NCI-H69 (cell line): ENCODE measurements at places on chromosomes 4 and X.

GRCh38 chr4:60019180-60019579 is 1180.9 kb upstream of the ADGRL3 start:
- DNase-seq = peak; percentile 10

GRCh38 chr4:1676605-1677525 is 7.2 kb downstream of the FAM53A start:
- DNase-seq = no peak

GRCh38 chr4:93865650-93866049 is 37.1 kb downstream of the ATOH1 start:
- DNase-seq = no peak

DNA sequence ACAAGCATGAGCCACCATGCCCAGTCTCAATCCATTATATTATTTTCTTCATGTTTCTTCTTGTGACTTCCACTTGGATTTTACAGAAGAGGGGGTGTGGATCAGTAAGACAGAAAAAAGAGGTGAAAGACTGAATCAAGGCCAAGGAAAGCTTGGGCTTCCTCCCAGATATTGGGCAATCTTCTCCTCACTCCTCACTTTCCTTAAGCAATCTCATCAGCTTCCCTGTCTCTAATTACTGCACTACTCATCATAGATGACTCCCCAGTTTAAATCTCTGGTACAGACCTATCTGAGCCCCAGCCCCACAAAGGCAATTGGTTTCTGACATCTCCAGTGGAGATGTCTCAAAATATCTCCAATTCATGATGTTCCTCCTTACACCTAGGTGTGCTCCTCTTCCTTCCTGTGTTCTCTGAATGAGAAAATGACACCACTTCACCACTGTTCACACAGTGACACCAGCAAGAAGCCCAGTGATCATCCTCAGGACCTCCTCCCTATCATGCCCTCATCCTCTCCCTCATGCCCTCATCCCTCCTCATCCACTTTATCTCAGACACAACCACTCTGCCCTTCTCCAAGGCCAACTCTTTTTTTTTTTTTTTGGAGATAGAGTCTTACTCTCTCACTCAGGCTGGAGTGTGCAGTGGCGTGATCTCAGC is 44.8 kb upstream of the HERC6 start:
- DNase-seq = no peak

DNA sequence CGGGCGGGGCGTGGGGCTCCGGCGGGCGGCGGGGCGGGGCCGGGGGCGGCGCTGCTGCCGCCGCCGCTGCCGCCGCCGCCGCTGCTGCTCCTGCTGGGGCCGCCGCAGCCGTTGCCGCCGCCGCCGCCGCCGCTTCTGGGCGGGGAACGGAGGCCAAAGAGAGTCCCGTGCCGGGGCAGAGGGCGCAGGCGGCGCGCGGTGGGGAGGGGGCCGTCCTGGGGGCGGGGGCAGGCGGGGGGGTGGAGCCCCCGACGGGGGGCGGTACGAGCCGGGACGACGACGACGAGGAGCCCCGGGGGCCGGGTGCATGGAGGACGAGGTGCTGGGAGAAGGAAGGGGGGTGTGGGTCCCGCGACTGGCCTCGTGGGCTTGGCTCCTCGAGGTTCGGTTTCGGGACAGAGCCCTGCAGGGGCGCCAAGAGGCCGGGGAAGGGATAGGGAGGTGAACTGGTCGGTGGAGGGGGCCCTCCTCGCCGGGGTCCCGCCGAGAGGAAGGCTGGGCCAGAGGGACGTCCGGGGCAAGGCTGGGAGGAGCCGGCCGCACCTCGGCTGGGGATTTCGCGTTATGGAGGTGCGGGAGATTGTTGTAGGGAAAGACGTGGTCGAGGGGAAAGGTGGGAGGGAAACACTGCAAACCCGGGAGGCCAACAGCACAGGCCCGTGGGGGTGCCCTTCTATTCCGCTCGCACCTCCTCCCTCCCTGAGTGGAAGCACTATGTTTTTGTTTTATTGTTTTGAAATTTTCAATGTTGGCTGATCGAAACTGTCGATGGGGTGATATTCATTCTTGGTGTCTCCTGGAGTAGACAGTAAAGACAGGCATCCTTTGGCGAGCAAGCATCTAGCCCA is 1.9 kb downstream of the BCORL1 start:
- DNase-seq = peak; percentile 44

DNA sequence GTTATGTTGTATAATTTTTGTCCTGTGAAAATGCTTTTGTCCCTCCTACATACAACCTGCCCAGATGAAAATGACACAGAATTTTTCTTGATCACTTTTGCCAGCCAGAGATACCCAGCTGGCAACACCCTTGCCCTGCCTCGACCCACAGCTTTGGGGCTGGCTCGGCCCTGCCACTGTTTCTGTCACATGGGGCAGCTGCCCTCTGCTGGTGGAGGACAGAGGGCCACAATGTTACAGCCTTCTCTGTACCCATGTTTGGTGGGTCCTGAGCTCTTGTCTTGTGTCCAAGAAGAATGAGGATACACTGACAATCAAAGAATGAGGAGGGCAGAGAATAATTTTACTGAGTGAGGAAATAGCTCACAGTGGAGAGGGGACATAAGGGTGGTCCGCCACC is 31.1 kb downstream of the BMP15 start:
- DNase-seq = no peak

- DNase-seq = no peak
Observed at GRCh38 chr4:174358410-174358809, 74.7 kb downstream of the CEP44 start.

DNA sequence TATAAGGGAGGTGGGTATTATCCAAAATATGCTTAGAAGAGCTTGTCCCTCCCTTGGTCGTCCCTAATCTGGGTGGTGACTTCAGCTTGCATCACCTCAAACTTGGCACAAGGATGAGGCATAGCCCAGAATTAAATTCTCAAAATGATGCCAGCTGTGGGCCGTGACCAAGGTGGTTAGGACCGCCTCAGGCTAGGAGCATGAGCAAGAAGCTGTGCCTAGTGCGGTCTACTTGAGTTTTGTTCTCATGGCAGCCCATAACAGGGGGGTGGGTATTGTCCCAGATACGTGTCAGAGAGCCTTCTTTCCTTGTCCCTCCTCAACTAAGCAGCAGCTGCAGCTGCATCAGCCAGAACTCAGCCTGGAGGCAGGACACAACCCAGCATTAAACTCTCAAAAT is 2620.0 kb downstream of the PCDH7 start:
- DNase-seq = no peak

DNA sequence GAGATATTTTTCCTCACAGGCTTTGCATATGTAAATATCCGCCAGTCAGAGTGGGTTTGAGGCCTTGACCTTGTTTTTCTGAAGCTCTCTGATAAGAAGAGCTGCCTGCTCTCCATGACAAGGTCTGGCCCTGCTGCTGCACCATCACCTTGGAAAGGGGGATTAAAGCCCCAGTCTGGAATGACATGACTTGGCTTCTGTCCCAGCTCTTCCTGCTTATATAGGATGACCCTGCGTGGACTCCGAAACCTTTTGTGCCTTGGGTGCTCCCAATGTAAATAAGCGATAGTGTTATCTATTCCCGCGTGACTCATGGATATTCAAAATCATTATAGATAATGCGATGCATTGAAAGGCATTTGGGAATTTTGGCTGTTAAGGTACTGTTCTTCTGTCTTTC is 139.3 kb downstream of the BMPR1B start:
- DNase-seq = peak; percentile 74

DNA sequence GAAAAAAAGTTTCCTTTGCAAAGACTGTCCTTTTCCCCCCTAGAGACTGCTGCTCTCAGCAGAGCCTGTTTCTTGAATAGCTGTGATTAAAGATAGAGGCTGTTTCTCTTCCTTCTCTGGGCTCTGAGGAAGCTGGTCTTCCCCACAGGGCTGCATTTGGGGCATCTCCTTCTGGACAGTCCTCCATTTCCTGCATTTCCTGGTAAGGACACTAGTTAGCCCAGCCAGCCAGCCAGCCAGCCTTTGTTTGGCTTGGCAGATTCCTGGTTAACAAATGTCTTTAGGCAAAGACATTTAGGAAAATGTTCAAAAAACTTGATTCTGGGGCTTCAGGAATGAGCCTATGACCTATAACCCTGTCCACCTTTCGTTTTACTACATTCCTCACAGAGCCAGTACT is 34.0 kb upstream of the PLAC1 start:
- DNase-seq = no peak

- no peak for DNase-seq
Observed at GRCh38 chr4:177408023-177408422, 34.2 kb downstream of the AGA start.

GRCh38 chrX:50206753-50207152 is 2.2 kb downstream of the CCNB3 start:
- no peak for DNase-seq

DNA sequence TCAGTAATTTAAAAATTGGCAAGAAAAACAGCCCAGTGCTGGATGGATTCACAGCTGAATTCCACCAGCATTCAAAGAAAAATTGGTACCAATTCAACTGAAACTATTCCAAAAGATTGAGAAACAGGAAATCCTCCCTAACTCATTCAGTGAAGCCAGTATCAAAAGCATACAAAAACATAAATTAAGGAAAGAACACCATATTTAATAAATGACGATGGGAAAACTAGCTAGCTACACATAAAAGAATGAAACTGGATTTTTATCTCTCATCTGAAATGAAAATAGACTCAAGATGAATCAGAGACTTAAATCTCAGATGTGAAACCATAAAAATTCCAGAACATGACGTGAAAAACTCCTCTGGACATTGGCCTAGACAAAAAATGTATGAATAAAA is 516.8 kb upstream of the SPANXN1 start:
- DNase-seq = no peak

GRCh38 chrX:154827194-154828015 is 7.1 kb downstream of the SMIM9 start:
- no peak for DNase-seq

- no peak for DNase-seq
Observed at GRCh38 chr4:122764821-122765215, 32.3 kb downstream of the BBS12 start.

- no peak for DNase-seq
Observed at GRCh38 chr4:1489639-1489995, 83.4 kb upstream of the NKX1-1 start.

- DNase-seq = no peak
Observed at GRCh38 chr4:136754810-136755530, 777.3 kb downstream of the PCDH18 start.

DNA sequence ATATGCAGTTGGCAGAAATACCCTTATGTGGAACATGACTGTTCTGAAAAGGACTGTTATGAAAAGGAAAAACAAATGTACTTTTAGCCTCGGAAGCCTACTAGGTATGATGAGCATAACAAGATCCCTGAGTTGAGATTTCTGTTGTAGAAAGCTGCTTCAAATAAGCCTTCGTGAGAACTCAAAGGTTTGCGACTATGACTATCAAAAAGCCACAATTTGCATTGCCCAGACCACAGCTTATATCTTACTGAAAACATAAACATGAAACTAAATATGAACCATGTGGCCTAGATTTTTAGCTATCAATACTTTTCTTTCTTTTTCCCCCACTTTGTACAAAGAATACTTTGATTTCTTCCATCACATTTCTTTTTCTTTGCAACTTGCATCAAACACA is 398.2 kb upstream of the LCORL start:
- DNase-seq = no peak

GRCh38 chr4:20368926-20369325 is 117.2 kb downstream of the SLIT2 start:
- no peak for DNase-seq

DNA sequence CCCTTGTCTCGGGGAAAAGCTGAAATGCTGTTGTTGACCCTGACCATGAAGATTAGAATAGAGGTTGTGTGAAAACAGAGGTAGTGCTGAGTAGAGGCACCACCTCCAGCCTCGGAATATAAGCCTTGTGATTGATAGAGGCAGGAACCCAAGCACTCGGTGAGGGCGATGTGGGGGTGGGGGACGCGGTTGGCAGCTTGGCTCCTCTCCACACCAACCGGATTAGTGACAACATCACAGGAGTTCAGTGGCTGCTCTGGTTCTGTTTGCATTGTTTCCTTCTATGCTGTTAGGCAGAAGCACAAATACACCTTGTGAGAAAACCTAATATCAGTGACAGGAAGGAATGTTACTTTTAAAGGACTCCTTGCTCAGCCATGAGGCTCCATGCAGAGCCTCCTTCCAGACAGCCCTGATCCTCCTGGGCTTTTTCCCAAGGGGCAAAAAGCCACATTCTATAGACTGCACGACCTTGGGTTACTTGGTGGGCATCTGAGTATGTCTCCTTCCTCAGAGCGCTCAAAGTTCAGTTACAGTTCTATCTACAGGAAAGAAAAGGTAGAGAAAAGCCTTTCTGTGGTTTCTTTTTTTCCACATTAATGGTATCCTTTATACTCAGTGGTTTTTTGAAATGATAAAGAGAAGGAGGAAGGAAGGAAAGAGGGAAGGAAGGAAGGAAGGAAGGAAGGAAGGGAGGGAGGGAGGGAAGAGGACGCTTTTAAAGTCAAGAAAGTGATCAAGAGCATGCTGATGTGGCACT is 150.4 kb upstream of the NOCT start:
- peak; percentile 72 for DNase-seq

- peak; percentile 74 for DNase-seq
Observed at GRCh38 chrX:77977095-77977494, 7.7 kb upstream of the PGAM4 start.

DNA sequence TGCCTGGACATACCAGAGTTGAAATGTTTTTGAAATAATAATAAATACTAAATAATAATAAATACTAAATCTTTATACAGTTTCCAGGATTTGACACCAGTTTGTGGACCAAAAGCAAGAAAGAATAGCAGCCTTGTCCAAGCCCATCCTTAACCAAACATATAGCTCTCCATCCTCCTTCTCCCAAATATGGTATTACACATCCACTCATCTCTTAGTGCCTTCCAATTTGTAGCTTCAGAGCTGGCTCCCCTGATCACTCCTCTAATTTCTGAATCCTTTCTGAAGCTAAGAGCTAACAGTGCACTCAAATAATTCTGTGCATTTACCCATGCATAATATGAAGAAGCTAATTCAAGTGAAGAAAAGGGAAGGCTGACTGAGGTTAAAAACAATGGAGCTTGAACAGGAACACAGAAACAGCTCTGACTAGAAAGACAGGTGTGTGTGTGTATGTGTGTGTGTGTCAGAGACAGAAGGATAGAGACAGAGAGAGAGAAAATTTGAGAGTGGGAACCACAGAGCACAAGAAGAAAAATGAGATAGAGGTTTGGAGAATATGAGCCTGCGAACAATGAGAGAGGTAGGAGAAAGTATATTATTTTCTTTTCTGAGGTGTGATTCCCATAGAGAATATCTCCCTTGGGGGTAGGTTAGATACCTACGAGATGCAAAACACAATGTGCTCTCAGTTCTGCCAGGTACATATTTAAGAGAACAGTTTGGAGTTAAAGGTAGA is 123.5 kb downstream of the CAMK2D start:
- DNase-seq = peak; percentile 4
